ENCODE measurements at places on chromosomes 1 and 21.

GRCh38 chr1:56302878-56303277 lies 276.5 kb downstream of the PLPP3 start:
- DNase-seq, result no peak

- DNase-seq, result no peak
These were observed at the start of gene PTCH2 for GRCh38 chr1:44842862-44843655. Gene PTCH2, minus strand, starts transcription at chr1:44843253. Its CDS starts 321 bp downstream, at chr1:44842932.

GRCh38 chr1:179164494-179164893 lies 65.0 kb downstream of the ABL2 start:
- no peak for DNase-seq

GRCh38 chr1:104468282-104468681 lies 718.6 kb downstream of the AMY1C start:
- no peak for DNase-seq

- DNase-seq, result no peak
These were observed 150.1 kb upstream of the ZNF644 start for GRCh38 chr1:91171898-91172297.

- no peak for DNase-seq
These were observed 3.5 kb upstream of the ZSCAN20 start for GRCh38 chr1:33468967-33469366.

GRCh38 chr21:25283720-25284119 lies 323.6 kb downstream of the MRPL39 start:
- no peak for DNase-seq

- DNase-seq, result no peak
These were observed 2.9 kb upstream of the MATN1 start for GRCh38 chr1:30726236-30726635.

- DNase-seq, result no peak
These were observed 48.8 kb downstream of the LAMC2 start for GRCh38 chr1:183234660-183235476.
